T-helper 2 cell (primary cell): ENCODE measurements at places on chromosomes 6 and 20.

- DNase-seq: no peak
Observed at GRCh38 chr20:63153254-63154221, 62.4 kb downstream of the YTHDF1 start.

- DNase-seq: peak; percentile 96
Observed at GRCh38 chr6:87705070-87705691, 3.1 kb upstream of the AKIRIN2 start.

DNA sequence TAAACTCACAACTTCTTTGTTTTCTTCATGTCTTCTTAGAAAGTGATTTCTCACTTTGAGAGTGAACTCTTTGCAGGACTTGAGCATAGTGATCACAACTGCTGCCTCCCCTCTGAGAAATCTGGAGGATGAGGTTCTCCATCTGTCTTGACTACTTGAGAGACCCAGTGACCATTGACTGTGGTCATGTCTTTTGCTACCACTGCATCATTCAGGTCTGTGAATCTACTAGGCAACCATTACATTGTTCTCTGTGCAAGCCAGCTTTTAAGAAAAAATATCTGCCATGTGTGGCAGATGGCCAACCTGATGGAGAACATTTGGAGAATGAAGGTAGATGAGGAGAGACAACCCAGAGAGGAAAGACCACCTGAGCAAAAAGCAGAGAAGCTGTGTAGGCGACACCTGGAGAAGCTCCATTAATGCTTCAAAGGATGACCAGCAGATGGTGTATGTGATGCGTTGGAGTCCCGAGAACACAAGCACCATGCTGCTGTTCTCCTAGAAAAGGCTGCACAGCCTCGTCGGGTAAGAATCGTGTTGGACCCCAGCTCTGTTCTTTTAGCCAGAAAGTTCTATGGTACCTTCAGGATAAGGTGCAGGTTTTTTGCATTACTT, 25.1 kb upstream of the TRIM26 start:
- DNase-seq: no peak

- no peak for DNase-seq
Observed at GRCh38 chr20:18266282-18266681, 22.0 kb upstream of the ZNF133 start.

GRCh38 chr20:12074111-12074655, 156.5 kb downstream of the BTBD3 start:
- no peak for DNase-seq

GRCh38 chr20:37523911-37524700, 3.1 kb downstream of the NNAT start:
- no peak for DNase-seq

DNA sequence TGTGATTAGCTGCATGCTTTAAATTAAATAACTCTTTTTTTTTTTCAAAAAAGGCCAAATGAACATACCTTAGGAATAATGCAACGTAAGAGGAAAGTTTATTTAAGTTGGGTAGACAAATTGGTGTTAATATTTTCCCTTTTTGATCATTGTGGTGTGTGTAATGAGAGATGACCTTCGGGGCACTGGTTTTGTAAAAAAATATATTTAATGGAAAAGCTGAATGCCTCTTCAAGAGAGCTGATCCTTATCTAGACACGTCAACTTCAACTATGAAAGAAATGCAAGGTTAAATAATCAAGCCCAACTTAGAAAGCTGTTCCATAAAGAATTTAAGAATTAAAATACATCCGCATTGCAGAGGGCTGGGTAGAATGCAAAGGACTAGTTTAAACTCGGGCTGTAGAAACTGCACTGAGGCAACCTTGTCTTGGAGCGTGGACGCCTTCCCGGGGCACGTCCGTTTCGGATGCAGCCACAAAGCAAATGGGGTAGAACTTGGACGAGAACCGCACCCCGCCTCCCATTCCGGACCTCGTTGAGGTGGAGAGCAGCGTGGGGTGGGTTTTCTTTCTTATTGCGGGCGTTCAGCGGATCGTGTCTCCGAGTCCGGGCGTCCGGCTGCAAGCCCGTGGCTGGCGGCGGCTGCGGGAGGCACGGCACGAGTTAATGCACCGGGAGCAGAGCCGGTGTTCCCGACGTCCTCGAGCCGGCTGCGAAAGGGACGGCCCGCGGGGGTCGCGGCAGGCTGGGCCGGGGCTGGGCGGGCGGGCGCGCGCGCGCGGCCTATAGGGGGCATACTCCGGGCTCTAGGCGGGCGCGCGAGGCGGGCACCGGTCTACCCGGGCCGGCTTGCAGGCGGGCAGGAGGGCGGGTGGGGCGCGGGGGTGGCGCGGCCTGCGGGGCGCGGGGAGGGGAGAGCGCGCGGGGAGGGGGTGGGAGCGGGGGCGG, 1.9 kb downstream of the JARID2 start:
- peak; percentile 17 for DNase-seq

GRCh38 chr20:5264807-5265661, 51.7 kb downstream of the PROKR2 start:
- no peak for DNase-seq
